ENCODE measurements at places on chromosomes 3 and 15. TPM values are rescaled to one million over a fixed set of nuclear protein-coding genes. Genes with fewer than 3 reads are reported as not detected.
A peak's percentile ranks its signal among the peaks of the same experiment; 100 is the strongest.

SLC2A2 gene
- total RNA-seq, result not detected

GOLGA8R gene
- 0.69 TPM for total RNA-seq

RYR3 gene
- 0.02 TPM for total RNA-seq

SERPINI2 gene
- not detected for total RNA-seq

RAD18 gene
- 34.7 TPM for total RNA-seq

- DNase-seq, result peak; percentile 94
Measured at GRCh38 chr15:50137330-50137761, 18.3 kb upstream of the ATP8B4 start.

GRCh38 chr3:45957586-45957985, 14.3 kb downstream of the CXCR6 start:
- no peak for DNase-seq

DNA sequence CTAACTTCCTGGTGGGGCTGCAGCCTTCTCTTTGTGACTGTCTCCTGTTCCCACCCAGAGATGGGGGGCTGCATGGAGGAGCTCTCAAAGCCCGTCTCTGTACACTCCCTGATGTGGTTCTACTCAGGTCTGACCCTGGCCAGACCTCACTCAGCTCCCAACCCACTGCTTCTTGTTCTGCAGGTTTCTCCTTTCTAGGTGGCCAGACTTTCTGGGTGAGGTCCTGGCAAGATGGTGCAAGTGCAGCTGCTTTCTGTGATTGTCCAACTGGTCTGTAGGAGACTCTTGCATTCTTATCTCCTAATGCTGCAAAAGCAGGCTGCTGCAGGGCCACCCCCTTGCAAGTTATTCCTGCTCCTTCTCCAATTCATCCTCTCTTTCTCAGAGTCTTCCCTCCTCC, 77.4 kb upstream of the XCR1 start:
- DNase-seq, result no peak

DNA sequence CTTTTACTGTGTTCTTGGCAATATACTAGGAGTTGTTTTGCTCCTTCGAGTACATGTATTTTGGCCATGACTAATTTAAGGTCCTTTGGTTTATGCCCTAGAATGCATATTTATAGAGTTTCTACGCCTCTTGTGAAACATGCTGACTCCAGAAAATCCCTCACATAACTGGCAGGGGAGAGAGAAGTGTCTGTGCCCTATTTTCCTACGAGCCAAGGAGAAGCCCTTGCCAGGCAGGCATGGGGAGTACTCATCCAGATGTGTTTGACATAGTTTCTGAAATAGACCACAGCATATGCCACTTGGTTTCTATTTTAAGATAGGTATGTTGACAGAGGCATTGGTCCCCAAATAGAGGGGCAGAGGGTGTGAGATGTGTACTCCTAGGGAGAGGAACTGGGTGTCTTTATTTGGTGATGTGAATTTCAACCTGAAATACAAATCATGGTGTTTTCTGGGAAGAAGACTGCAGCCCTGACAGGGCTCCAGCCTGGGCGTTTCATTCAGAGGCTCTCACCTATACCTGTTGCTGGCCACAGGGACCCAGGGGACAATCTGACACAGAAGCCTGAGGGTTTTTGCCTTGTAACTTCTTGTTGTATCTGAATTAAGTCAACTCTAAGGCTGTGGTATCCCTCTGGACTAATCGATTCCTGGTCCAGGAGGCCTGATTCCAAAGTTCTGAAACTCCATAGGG, 267.8 kb upstream of the C2CD4B start:
- no peak for DNase-seq

DNA sequence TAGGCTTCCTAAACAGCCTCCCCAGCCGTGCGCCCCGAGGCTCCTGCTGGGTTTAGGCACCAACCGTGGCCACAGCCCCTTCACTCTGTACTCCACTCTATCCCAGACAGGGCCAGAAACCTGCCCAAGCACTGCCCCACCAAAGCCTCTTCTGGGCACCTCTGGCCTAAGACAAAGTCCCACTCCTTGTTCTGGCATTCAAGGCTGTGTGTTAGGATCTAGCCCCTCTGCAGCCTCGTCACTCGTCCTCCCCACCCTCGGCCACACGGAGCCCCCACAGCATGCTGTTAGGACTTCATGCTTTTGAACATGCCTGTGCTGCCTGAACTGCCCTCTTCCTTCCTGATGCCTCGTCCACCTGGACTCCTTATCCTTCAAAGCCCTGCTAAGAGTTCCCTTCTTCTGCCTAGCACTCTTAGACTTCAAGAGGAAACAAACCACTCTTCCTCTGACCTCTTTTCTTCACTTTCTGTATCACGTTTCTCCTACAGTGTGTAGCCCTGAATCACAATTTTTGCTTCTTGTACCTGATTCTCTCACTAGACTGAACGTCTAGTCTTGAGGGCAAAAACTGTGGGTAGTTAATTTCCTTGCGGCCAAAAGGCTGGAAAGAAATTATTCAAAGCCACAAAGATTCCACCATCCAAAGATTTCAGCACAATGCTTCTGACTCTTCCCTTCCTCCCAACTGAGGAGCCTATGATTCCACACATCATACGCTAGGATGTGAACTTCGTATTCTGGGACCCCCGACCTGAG, 28.6 kb downstream of the WNT7A start:
- DNase-seq, result no peak

Data from HT1080 (cell line).